Activated CD4-positive, alpha-beta T cell treated with anti-CD3 and anti-CD28 coated beads, Interleukin-2, Interleukin-4, amounts not matched to agents 100 ng/mL and 50 ng/mL, durations not matched to agents 16 hours and 8 hours (primary cell): ENCODE measurements at places on chromosomes 2 and 18.

GRCh38 chr2:129922571-129923264 is 56.7 kb upstream of the RAB6C start:
- DNase-seq = no peak

DNA sequence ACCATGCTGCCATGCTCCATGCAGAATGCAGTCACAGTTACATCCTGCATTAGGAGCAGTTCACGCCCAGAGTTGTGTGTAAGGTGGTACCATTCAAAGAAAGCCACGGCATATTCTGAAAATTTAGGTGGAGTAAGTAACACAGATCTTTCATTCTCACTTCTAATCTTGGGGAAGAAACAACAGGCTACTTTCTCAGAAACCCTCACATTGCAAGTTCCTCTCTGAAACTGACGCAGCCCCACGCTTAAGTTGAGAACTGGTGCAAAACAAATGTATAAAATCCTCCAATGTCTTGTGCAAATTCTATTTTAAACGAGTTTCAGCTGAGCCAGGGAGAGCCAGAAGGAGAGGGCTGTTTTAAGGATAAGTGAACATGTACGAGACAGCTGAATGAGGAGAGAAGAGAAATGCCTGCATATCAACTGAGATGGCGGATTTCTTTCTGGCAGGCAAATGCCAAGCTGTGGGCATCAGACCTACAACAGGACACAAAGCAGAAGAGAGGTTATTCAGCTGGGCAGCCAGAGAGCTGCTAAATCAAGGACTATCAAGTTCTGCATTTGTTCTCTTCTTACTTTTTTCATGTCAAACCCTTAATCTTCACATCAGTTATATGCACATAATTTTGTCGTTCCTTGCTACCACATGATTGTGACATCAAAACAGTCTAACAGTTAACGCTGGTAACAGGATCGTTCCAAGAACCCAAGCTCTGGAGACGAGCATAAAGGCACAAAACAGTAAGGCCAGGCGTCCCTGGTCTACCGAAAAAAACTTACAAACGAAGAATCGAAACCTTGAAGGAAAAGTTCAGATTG is 6.4 kb downstream of the ARL4C start:
- peak; percentile 79 for DNase-seq

DNA sequence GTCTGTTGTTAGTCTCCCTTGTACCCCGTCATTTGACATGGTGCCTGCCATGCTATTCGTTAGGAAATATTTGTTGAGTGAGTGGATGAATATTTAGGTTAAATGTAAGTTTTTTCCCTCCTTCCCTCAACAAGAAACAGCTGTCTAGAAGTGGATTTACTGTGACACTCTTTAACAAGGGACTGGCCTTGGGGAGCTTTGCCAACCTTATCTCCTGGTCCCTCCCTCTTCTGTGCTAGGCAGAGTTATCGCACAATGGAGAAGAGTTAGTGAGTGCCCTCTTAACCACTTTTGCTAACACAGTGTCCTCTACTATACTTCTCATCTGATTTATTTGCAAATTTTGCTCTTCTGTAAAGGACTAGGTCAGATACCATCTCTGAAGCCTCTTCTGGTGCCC is 61.2 kb downstream of the DIS3L2 start:
- no peak for DNase-seq

- no peak for DNase-seq
Observed at GRCh38 chr2:2919574-2920365, 457.8 kb downstream of the EIPR1 start.

DNA sequence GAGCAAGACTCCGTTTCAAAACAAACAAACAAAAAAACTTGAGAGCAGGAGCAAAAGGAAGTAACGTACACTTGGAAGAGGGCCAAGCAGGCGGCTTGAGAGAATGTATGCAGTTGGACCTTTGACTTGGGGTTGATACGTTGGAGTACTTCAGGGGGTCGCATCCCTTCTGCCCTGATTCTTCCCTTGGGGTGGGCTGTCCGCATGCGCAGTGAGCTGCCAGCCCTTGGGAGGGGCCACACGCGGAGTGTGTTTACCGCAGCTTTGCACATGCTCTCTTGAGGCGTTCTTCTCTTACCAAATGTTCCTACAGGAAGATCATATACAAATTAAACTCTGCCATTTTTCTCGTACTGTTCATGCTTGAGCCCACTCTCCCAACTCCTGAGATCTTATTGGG is 38.1 kb upstream of the SOCS6 start:
- DNase-seq = no peak

DNA sequence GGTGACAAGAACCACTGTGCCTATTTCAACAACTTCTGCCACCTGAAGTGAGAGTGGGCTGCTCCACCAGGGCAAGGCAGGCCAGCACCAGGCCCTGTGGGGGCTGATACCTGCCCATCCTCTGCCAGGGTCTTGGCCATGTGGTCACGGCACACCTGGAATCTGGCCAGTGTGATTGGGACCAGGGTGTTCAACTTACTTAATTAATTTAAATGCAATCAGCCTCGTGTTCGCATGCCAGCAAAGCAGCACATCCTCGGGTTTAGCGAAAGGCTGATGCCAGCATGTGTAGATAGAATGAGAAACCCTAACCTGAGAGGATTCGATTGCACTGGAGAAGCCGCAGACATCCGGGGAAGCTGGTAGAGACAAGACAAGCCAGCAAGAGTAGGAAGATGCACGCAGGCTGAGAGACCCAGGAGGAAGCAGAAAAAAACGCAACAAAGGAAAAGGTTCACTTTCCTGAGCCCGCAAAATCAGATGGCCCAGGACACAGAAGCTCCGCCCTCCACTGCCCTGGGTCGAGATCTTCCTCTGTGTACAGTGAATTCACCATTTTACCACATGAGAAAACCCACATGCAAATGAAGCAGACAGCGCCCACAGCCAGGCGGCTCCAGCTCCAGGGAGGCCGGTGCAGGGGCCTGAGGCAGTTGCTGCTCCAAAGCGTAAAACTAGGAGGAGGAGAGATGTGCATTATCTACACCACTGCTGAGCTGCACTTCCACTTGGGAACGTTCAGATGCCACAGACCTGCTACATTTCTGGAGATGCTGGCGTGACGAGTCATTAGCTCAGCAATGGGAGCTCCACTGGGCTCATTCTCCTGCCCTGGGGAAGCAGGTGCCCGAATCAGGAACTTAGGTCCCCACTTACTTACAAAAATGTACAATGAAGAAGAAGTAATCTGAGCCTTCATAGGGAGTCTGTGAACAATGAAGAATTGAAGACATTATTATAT is 92.1 kb downstream of the TMEM18 start:
- peak; percentile 42 for DNase-seq

- DNase-seq = no peak
Observed at GRCh38 chr2:163397451-163397850, 338.4 kb downstream of the FIGN start.

DNA sequence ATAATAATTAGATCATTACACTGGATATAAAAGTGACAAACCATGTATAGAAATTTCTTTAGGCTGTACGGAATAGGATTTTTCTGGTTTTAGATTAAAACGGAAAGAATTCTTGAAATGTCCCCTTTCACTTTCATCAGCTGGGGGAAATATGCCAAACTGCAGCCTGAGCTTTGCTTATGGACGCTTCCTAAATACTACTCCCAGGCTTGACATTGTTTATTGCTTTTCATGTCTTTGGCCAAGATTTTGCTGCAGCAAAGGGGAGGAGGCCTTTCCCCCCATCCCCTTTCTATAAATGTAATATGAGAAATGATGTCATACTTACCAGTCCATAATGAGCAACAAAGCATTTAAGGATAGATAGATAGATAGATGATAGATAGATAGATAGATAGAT is 158.4 kb downstream of the MAP2 start:
- no peak for DNase-seq

- no peak for DNase-seq
Observed at GRCh38 chr18:22432657-22433137, 15.0 kb upstream of the CTAGE1 start.

GRCh38 chr2:8400196-8400595 is 281.7 kb upstream of the ID2 start:
- no peak for DNase-seq

DNA sequence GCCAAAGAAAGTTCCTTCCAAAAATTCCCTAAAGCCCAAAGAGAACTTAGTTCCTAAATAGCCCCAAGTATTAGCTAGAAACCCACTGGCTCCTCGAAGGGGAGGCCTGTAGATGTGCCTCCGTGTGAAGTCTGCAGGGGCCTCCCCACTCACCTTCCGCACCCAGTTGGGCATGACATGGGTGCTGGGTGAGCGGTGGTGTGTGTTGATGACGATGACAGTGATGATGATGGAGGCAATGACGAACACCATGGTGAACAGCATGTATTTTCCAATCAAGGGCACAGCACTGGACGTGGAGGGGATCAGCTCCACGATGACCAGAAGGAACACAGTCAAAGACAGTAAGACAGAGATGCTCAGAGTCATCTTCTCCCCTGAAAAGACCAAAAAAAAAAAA is 14.5 kb downstream of the CHRNA1 start:
- no peak for DNase-seq

GRCh38 chr2:100262046-100262445 is 60.3 kb downstream of the LONRF2 start:
- no peak for DNase-seq

GRCh38 chr2:118858485-118859156 is 11.2 kb upstream of the EN1 start:
- no peak for DNase-seq

DNA sequence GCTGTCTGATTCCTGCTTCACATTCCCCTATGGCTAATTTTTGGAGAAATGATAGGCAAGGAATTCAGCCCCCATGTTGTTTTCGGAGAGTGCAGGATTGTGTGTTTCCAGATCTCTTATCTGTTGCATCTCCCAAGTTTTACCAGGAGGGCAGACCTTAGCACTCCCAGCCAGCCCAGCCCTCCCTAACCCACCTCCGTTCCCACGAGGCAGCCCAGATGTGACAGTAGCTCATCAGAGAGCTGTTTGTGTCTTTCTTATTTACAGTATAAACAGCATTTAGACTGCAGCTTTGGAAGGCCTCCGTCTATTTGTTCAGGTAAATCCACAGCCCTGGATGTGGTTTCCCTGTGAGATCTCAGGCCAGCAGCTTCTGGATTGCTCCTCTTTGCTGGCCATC is 91.6 kb downstream of the THNSL2 start:
- no peak for DNase-seq

GRCh38 chr18:78246050-78246449 is 733.6 kb upstream of the SALL3 start:
- no peak for DNase-seq

GRCh38 chr2:164717000-164717803 is 95.9 kb upstream of the GRB14 start:
- peak; percentile 15 for DNase-seq

DNA sequence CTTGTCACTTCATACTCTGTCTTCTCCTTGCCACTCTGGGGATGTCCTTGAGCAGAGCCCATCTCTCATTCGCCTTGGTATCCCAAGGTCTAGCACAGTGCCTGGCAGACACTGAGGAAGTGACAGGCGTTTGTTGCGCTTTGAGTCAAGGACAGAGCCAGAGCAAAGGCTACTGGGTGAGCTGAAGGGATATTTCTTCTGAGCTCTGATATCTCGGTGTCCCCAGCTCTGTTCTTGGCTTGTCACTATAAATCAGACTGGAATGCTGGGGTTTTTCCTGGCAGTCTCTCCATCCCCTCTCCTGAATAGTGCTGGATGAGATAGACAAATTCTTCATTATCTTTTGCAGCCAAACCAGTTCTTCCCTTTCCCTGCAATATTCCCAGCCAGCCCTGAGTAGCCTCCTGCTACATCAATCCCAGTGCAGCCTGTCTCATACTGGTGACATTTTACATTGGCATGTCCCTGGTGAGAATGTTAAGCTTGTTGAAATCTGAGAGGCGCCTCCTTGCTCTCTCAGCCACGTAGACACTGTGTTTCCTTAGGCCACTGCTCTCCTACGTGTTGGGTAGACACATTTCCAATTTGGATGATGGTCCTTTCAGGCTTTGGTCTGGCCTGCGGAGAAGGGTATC is 61.7 kb downstream of the CTIF start:
- no peak for DNase-seq

DNA sequence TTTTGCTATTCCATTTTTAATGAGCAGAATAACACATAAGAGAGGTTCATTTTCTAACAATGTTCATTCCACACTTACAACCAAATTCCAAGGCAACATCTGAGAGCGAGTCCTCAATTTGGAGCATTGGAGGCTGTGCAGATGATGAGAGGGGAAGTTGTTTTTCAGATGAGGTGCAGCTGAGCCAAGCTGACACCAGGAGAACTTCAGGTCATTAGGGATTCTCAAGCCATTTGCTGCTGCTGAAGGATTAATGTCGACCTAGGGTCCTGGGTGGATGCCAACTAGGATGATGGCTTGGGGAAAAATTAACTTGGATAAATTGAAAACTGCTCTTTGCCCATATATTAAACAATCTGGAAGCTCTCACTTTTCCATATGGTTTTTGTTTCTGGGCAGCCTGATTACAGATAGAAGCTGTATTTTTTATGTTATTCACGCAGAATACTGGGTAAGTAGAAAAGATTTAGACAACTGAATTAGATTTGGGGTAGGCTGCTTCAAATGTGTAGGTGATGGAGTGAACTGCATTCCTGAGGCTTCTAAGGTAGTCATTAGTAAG is 206.4 kb upstream of the SLC39A10 start:
- DNase-seq = no peak

GRCh38 chr18:48404716-48405507 is 4.3 kb downstream of the ZBTB7C start:
- peak; percentile 32 for DNase-seq

- DNase-seq = no peak
Observed at GRCh38 chr18:31044926-31045325, 2.4 kb upstream of the DSC3 start.

- no peak for DNase-seq
Observed at GRCh38 chr2:226707499-226707898, 92.1 kb downstream of the IRS1 start.

- DNase-seq = no peak
Observed at GRCh38 chr2:85049236-85049635, 78.3 kb downstream of the KCMF1 start.
